ENCODE measurements at places on chromosomes 11 and 22. TPM values are rescaled to one million over a fixed set of nuclear protein-coding genes. Genes with fewer than 3 reads are reported as not detected.

DNA sequence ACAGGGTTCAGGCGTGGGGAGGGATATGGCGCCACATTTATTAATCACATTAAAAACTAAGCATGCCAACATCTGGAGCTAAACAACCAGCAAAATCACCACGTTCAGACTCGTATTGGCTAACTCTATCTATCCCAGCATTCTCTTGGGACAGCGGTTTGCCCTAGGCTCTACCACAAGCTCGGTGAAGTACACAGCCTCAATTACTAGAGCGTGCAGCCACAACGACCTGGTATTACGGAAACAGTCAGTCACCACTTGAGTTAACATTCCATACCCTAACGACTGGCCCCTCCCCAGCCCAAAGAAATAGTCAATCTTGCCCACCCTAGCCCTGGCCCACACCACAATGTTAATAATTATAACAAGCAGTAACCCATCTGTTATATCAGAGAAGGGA is 32.1 kb downstream of the APOL5 start:
- no peak overlapping the region for H3K27ac ChIP-seq
- no peaks in the 10 kb centered on the region for H3K36me3 ChIP-seq
- H3K4me3 ChIP-seq, result no peak overlapping the region
- H3K4me1 ChIP-seq, result no peaks in the 10 kb centered on the region
- no peak for DNase-seq

GRCh38 chr11:8732748-8733241 is 50.2 kb downstream of the RPL27A start:
- no peaks in the 10 kb centered on the region for H3K4me1 ChIP-seq
- H3K36me3 ChIP-seq, result no peaks in the 10 kb centered on the region

DNA sequence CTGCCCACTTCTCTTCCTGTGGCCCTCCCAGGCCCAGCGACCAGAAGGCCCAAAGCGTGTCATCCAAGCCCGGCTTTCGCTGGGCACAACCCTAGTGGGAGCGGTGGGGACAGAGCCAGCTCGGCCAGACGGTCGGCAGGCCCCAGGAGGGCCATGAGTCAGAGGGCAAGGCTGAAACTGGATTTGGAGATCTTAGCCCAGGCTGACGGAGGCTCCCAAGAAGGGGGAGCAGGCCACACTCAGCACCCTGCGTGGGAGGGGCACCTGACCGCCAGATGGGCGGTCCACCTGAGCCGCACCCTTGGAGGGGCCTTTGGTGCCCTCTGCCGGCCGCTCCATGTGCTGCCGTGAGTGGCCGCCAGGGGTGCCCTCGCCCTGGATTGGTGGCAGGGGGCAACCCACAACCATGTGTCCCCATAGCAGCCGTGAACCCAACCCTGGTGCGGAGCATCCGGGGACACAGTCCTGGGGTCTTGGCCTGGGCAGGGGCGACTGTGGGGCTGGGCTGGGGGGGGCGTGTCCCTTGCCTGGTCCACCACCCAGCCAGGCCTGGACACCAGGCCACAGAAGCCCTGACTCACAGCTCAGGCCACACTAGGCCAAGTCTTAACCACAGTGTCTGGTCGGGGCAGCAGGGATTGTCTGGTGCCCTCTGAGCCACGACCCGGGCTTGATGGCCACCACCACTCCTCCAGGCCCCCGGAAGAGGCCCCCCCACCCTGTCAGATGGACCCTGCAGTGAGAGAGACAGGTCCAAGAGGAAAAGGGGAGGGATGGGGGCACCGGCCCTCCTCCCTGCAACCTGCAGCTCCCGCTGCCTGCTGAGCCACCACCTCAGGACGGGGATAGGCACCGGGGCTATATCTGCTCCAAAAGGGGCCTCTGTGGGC is 19.2 kb upstream of the TALDO1 start:
- no peak overlapping the region for H3K4me3 ChIP-seq
- no peaks in the 10 kb centered on the region for H3K36me3 ChIP-seq
- H3K4me1 ChIP-seq, result peaks cover 5% of the 10 kb centered on the region
- H3K27ac ChIP-seq, result no peak overlapping the region
- DNase-seq, result peak; percentile 92

The CDC42EP2 gene
- 0.93 TPM for total RNA-seq

GRCh38 chr11:37896016-37896415 is 1298.0 kb upstream of the RAG2 start:
- H3K36me3 ChIP-seq, result no peaks in the 10 kb centered on the region
- no peaks in the 10 kb centered on the region for H3K27me3 ChIP-seq
- no peak overlapping the region for H3K4me3 ChIP-seq
- no peak for DNase-seq
- H3K4me1 ChIP-seq, result no peaks in the 10 kb centered on the region
- H3K27ac ChIP-seq, result no peak overlapping the region

DNA sequence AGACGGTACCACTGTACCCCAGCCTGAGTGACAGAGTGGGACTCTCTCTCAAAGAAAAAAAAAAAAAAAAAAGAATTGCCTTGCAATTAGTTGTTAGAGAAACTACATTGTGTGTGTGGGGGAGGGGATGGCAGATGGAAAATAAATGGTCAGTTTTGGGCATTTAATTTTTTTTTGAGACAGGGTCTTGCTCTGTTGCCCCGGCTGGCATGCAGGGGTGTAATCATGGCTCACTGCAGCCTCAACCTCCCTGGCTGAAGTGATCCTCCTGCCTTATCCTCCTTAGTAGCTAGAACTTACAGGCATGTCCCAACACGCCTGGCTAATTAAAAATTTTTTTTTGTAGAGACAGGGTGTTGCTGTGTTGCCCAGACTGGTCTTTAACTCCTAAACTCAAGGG is 36.4 kb downstream of the WEE1 start:
- peaks cover 25% of the 10 kb centered on the region for H3K4me1 ChIP-seq
- H3K4me3 ChIP-seq, result no peak overlapping the region
- no peak overlapping the region for H3K27ac ChIP-seq
- H3K27me3 ChIP-seq, result peaks cover 2% of the 10 kb centered on the region
- no peaks in the 10 kb centered on the region for H3K36me3 ChIP-seq
- DNase-seq, result no peak

DNA sequence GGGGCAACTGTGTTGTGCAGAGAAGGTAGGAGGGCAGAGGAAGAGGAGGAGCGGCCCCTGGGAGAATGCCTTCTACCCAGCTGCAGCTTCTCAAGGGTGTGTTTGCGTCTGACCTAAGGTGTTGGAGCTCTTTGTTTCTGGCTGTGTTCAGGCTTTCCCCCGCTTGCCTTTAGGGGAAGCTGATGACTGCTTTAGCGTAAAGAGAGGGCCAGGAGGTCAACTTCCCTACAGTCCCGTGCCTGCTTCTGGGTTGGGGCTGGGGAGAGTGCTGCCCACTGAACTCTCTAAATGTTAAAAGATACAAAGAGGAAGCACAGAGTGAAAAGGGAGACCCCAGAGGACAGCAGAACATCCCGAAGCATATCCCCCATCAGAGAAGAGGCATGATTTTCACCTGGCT is 99.2 kb downstream of the PTPRJ start:
- H3K36me3 ChIP-seq, result peaks cover 9% of the 10 kb centered on the region
- H3K27ac ChIP-seq, result no peak overlapping the region
- DNase-seq, result no peak
- no peaks in the 10 kb centered on the region for H3K27me3 ChIP-seq
- no peak overlapping the region for H3K4me3 ChIP-seq

The CHRM4 gene
- 0.19 TPM for total RNA-seq

The C11orf97 gene
- total RNA-seq, result not detected

DNA sequence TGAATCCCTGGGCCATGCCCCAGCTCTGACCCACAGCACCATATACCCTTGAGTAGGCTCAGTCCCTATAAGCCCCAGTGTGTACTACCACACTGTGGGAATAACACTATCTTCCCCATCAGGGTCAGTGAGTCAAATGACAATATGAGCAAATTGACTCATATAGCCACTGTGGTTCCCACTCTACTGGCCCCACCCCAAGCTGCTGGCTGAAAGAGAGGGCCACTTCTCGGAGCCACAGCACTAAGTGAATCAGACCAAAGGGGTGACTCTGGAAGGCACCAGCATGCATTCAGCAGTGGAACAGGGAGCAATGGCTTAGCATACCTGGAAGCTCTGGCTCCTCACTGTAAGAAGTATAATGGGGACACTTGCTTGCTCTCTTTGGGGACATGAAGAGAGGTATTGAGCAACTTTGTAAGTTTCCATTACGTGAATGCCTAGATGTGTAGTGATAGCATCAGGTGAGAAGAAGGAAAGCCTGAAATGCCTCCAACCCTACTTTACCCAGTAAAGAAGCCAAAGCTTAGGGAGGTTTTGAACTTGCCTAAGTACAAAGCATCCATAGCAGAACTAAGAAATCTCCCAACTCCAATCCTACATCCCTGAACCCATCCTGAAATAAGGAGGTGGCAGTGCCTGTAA is 13.5 kb downstream of the CD59 start:
- no peak overlapping the region for H3K4me3 ChIP-seq
- H3K4me1 ChIP-seq, result peaks cover 46% of the 10 kb centered on the region
- H3K36me3 ChIP-seq, result peaks cover 21% of the 10 kb centered on the region
- peak; percentile 76 for DNase-seq
- peaks cover 3% of the 10 kb centered on the region for H3K27me3 ChIP-seq
- peak overlapping the region; percentile 74 for H3K27ac ChIP-seq

GRCh38 chr11:123707606-123708205 is 33.8 kb downstream of the ZNF202 start:
- no peak overlapping the region for H3K4me3 ChIP-seq
- peaks cover 12% of the 10 kb centered on the region for H3K27me3 ChIP-seq
- H3K36me3 ChIP-seq, result no peaks in the 10 kb centered on the region

DNA sequence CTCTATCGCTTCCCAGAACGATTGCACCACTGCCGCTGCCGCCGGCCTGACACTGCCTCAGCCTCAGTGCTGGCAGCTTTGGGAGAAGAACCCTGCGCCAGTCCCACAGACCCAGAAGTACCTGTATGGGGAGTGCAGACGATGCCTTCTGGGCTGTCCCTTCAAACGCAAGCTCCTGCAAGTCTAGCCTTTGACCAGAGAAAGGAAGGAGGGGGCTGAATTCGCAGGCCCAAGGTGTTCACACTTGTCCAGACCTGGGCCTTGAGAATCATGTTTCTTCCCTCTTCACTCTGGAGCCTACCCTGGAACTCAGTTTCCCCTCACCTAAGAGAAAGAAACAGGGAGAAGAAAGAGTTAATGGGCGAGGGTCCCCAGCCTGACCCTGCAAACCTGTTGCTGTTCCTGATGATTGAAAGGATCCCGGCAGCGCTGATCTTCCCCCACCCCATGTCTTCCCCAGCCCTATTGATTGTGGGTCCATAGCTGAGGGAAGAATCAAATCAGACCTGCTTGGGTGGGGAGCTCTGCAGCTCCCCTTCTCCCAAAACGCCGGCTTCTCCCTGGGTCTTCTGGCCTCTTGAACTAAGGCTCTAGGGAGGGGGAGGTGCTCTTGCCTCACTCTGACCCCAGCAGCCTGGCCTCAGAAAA is 786 bp upstream of the MCAM start:
- H3K4me3 ChIP-seq, result no peak overlapping the region
- no peak overlapping the region for H3K27ac ChIP-seq
- no peak for DNase-seq
- peaks cover 28% of the 10 kb centered on the region for H3K4me1 ChIP-seq

- no peaks in the 10 kb centered on the region for H3K27me3 ChIP-seq
- H3K4me1 ChIP-seq, result no peaks in the 10 kb centered on the region
- no peak overlapping the region for H3K27ac ChIP-seq
- no peak overlapping the region for H3K4me3 ChIP-seq
- no peaks in the 10 kb centered on the region for H3K36me3 ChIP-seq
- peak; percentile 1 for DNase-seq
These were observed 42.4 kb upstream of the WNT7B start for GRCh38 chr22:46019351-46019750.

DNA sequence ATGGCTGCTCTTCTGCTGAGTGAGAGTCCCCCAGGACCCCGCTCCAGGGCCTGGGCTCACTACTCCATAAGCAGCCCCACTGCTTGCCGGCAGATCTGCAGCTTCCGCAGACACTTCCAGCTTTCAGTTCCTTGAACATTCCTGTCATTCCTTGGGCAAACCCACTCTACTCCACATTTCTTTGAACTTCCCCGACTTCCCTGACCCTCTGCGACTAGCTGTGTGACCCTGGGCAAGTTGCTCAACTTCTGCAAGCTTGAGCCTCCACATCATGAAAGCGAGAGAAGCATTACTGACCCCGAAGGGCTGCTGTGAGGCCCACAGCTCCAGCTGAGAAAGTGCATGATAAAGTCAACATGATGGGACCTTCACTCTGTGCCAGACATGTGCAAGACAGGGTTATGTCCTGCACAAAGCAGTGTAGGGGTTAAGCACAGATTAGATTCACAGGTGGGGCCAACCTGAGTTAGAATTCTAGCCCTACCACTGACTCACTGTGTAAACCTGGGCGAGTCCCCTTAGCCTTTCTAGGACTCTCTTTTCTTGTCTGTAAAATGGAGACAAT is 51.8 kb downstream of the THAP12 start:
- no peak overlapping the region for H3K4me3 ChIP-seq
- H3K4me1 ChIP-seq, result no peaks in the 10 kb centered on the region
- H3K27me3 ChIP-seq, result peaks cover 2% of the 10 kb centered on the region
- DNase-seq, result no peak
- H3K36me3 ChIP-seq, result no peaks in the 10 kb centered on the region

The GDPD4 gene
- not detected for total RNA-seq

GRCh38 chr22:43094551-43094950 is 5.4 kb upstream of the TTLL1 start:
- peaks cover 4% of the 10 kb centered on the region for H3K4me1 ChIP-seq
- H3K4me3 ChIP-seq, result no peak overlapping the region
- no peak overlapping the region for H3K27ac ChIP-seq

The MRPL21 gene
- 100 TPM for total RNA-seq

- H3K4me1 ChIP-seq, result peaks cover 16% of the 10 kb centered on the region
- H3K27me3 ChIP-seq, result no peaks in the 10 kb centered on the region
- peaks cover 48% of the 10 kb centered on the region for H3K36me3 ChIP-seq
- H3K4me3 ChIP-seq, result peak overlapping the region; percentile 48
- peak overlapping the region; percentile 91 for H3K27ac ChIP-seq
These were observed 12.5 kb downstream of the L3MBTL2 start for GRCh38 chr22:41217553-41218157.

DNA sequence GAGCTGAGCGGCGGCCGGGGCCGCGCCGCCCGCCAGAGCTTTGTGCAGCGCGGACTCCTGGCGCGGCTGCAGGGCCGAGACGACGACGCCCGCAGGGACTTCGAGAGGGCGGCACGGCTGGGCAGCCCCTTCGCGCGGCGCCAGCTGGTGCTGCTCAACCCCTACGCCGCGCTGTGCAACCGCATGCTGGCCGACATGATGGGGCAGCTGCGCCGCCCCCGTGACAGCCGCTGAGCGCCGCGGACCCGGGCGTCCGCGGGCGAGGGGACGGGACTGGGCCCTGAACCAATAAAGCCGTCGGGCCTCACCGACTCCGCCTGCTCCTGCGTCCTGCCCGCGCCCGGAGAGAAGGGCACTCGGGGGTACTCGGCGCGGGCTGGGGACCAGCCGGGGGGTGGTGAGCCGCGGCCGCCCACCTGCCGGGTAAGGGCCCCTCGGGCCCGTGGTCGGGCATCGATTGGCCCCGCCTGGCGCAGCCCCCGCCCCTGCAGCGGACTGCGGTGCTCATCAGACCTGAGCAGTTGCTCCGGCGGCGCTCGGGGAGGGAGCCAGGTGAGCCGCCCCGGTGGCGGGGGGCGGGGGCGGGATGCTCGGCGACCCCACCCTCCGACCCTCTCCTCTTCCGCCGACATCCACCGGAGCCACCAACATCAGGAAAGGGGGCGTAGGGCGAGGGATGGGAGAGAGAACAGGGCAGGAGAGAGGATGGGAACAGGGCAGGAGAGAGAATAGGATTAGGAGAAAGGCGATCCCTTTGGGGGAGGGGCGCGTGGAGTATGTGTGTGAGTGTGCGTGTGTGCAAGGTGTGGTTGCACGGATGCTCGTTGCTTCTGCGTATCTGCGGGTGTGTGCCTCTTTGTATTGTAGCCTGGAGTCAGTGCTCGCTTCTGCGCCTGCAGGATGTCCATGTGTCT is at the start of gene TMEM25:
TMEM25 (plus strand) TSS at position 510 of the 914 bp plus-strand sequence. CDS start 610 bp downstream, outside the sequence.
- H3K27me3 ChIP-seq, result no peaks in the 10 kb centered on the region
- peak; percentile 87 for DNase-seq
- peak within 1 kb of the TSS; percentile 75 for H3K27ac ChIP-seq
- peaks cover 27% of the 10 kb centered on the region for H3K4me1 ChIP-seq

GRCh38 chr11:26675233-26675928 is 46.5 kb downstream of the SLC5A12 start:
- H3K4me1 ChIP-seq, result no peaks in the 10 kb centered on the region
- no peak overlapping the region for H3K27ac ChIP-seq
- no peak for DNase-seq
- no peaks in the 10 kb centered on the region for H3K27me3 ChIP-seq

The OR8B8 gene
- total RNA-seq, result not detected

Data from activated CD4-positive, alpha-beta T cell treated with anti-CD3 and anti-CD28 coated beads for 36 hours (primary cell).